Mucosa of descending colon (tissue), 3 donors: ENCODE measurements at places on chromosomes 12 and 14. TPM values are rescaled to one million over a fixed set of nuclear protein-coding genes. Genes with fewer than 3 reads are reported as not detected.

- no peak for DNase-seq
Observed at GRCh38 chr12:63898764-63899337, 54.4 kb downstream of the SRGAP1 start.

- DNase-seq, result no peak
Observed at GRCh38 chr12:32446316-32447119, 47.2 kb downstream of the FGD4 start.

GRCh38 chr12:13241833-13242488 is 45.4 kb downstream of the EMP1 start:
- DNase-seq, result peak; percentile 40

DNA sequence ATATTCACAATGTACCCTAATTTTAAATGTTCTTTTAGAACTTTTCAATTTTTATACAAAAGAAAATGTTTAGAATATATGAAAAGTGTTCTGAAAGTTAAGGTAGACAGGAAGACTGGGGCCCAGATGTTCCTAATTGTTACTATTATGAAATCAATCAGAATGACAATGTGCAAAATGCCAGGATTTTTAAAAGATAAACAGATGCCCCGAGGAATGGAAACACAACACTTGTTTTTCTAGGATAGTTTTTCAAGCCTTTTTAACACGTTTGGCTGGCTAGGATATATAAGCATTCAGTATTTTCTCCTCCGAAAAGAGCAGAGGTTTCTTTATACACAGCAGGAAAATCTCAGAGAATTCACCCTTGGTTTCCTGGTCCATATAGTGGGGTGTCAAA is 106.8 kb downstream of the ESR2 start:
- no peak for DNase-seq

DNA sequence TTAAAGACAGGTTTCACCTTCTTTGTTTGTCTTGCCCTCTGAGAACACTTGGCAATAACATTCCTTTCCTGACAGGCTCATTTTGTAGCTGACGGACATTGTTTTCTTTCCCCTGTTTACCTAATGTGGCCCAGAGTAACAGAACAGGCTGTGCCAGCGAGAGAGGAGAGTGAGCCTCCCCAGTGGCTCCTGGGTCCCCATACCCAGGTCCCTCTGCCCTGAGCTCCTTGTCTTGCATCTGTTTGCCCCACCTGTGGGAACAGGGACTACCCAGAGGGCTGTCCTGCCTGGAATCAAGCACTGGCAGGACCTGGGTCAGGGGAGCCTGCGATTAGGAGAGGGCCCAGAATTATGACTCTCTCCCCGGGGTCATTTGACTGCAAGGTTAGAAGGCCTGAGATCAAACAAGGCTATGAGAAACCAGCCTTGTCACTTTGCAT is 222.9 kb downstream of the ZFP36L1 start:
- DNase-seq, result no peak

DNA sequence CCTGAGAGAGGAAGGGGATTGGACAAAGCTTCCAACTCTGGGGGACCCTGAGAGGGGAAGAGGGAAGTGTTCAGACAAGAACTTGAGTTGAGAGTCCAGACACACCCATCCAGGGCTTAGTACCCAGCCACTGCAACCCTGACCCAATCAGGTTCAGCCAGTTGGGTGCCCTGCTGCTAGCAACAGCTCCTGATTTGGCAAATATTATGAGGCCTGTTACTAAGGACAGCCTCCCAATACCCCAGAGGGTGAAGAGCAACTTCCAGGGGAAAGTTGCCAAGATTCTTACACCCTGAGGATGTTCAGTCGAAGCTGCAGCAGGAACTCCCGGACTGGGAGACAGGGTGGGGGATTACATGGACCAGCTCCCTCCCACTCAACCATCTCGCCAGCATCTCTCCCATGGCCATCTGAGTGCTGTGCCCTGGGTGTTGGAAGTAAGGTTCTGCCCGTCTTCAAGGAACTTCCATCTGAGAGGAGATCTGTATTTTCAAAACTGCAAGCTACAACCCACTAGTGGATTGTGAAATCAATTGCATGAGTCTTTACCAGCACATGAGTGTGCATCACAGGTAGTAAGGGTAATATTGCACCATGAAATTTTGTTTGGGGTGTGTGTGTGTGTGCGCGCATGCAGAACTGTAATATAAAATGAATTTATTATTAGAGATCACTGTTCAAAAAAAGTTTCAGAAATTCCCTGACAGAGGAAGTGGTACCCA is 11.5 kb upstream of the KRT78 start:
- peak; percentile 27 for DNase-seq

DNA sequence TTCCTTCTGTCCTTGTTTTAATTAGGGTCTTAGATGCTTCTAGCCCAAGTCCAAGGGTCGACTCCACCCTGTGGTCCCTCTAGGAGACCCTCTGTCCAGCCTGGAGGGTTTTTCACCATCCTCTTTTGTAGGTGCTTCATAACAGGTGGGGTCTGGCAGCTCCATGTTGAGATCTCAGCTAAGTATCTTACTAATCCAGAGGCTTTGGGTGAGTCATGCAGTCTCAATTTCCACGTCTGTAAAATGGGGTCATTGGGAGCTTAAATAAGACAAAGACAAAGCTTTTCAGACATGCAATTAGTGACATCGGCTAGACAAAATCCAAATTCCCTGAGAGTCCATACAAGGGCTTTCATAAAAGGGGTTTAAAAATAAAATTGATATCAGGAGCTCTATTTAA is 3.2 kb downstream of the HSPB8 start:
- DNase-seq, result no peak

DNA sequence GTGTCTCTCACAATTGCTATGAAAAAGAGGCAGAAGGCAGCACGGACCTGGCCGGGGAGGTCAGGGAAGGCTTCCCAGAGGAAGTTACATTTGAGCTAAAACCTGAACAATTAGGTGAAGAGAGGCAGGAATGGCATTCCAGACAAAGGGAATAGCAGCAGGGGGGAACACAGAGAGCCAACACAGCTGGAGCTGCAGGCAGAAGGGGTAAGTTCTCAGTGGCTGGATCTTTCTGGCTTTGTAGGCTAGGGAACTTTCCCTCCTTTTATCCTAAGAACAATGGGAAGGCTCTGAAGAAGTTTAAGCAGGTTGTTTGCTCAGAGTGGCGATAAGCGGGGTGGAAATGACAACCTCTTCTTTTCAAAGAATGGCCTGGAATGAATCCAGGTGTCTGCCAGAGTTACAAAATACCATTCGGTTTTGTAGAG is 100.0 kb downstream of the PRIMA1 start:
- no peak for DNase-seq

DNA sequence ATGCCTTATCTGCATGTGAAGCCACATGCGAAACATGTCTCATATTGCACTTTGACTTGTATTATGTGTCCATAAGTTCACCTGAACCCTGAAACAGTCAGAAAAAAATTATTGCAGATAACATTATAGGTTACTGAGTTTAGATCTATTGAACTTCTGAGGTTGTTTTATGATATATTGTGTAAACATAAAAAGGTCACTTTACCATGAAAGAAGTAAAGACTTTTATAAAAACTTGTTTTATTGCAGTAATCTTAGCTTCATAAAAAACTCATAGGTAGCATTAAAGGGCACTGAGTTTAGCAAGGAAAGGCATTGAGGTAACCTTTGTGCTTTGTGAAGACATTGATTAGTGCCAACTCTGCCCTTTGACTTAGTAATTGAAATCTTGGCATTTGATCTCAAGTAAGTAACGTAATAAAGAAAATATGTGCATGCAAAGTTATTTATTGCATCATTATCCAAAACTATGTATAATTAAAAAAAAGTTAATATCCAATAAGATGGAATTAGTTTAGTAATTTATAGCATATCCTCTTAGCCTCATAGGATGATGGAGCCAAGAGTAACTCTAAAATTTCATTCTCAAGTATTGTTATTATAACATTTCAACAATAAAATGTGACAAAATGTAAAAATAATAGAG is 313.3 kb upstream of the ATP2B1 start:
- DNase-seq, result no peak

DNA sequence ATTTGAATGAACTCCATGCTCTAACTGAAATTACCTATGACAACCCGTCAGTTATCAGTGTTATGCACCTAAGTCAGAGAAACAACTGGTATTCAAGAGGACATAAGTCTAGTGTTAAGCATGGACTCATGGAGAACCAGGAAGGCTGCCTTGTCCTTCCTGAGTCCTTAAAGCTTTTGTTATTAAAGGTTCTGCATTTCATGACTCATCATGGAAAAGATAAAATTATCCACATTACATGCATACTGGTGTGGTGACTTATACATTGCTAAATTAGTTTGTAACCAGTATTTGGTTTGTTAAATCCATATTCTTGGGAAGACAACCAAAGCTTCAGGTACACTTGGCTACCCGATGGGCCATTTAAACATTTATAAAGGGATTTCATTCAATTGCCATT is 6.5 kb upstream of the OR4E1 start:
- DNase-seq, result no peak

DNA sequence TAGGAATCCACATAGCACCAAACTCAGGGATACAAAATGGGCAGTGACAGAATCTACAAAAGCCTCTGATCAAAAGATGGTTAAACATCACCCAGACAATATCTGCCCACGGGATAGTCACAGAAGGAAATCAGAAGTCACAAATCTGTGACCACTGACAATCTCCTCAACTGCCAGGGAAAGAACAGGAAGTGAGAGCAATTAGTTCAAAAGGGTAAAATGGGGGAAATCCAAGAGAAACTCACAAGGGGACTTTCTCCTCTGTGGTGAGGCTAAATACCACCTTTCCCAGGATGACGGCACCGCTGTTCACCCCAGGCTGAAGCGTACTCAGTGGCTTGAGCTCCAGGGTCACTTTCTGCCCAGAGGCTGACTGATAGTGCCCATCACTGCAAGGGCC is 10.7 kb downstream of the TTC5 start:
- no peak for DNase-seq

DNA sequence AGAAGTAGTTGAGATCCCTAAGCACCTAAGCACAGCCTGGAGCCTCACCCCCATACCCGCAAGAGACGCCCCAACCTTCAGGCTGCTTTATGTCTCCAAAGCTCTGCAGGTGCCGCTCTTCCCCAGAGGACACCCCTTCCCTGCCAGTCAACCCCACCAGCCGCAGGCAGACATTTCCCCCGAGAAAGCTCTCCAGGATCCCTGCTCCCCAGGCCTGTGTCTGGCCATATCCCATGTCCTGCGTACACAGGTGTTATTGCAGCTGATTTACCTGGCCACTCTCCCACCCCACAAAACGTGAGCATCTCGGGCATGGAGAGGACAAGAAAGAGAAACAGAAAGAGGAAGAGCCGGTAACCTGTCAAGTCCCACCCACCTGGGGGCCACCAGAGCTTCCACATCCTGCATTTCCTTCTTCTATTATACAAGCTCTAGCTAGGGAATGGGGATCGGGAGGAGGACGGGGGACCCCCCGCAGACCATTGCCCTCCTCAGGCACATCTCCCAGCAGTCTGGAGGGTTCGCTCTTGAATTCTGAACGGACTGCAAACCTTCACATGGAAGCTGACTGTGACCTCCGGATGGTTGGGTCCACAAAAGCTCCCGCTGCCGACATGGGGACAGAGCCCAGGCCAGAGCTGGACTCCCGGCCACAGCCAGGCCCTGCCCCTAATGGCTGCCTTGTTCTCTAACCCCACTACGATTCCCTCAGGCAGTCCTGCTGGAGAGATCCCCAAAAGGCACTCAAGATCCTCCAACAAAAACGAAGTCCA is 17.6 kb downstream of the CCDC88C start:
- peak; percentile 75 for DNase-seq

DNA sequence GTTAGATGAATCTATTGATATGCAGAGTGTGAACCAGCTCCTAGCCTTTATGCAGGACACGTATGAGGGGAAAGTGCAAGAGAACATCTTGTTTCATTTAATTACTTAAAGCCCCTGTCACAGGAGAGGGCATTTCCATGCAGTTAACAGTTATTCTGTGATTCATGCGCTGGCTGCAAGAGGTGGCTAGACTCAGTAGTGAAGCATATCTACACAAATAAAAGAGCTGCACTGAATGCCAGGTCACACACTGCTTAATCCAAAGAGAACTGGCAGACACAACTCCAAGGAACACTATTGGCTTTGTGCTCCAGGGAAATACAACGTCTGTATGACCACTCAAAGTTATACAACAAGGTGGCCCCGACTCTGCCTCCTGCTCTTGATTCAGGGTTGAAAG is 394.1 kb downstream of the C12orf75 start:
- DNase-seq, result no peak

DNA sequence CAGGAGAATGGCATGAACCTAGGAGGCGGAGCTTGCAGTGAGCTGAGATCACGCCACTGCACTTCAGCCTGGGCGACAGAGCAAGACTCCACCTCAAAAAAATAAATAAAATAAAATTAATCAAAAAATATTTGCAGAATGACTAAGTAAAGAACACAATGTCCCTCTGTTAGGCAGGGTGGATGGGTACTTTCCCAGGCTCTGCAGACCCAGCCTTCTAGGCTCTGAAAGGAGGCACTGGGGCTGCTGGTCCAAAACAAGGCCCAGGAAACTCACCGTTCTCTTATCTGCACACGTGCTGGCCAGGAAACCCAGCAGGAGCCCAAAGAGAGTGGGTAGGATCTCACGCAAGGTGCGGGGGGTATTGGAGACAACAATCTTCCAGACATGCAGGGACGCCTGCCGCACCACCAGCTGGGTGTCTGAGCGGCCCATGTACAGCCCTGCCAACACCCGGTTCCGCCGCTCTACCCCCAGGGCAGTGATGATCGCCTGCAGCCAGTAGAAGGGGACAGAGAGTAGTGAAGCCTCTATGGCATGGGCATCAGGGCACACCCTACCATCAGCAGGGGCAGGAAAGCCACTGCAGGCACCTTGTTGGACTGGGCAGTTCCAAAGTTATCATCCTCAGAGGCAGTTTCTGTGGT is 25.8 kb upstream of the RAB35 start:
- no peak for DNase-seq

DNA sequence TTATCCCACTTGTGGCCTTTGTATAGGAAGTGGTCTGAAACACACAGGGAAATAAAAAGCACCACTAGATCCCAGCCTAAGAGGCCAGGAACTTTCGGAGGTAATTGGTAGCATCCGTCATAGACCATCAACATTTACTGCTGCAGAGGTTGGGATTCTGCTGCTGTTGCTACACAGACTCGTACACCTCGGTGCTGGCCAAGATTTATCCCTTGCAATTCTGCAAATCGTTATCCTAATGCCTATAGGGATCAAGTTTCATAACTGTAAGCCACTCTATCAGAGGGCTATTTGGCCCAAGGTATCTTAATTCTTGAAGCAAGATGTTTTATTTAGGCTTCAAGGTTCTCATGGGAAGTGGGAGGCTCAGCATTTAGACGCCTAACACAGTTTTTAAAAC is 913.6 kb downstream of the GALC start:
- DNase-seq, result no peak

- DNase-seq, result no peak
Observed at GRCh38 chr12:57837864-57838562, 8.5 kb downstream of the CTDSP2 start.

GRCh38 chr12:104204690-104205480 is 10.7 kb upstream of the TXNRD1 start:
- no peak for DNase-seq

- no peak for DNase-seq
Observed at GRCh38 chr12:29072631-29073030, 76.4 kb upstream of the FAR2 start.

The GYS2 gene
- total RNA-seq, result not detected

The SERPINA12 gene
- not detected for total RNA-seq

The STON2 gene
- 31.1 TPM for total RNA-seq

The P2RX7 gene
- 1.0 TPM for total RNA-seq

The TC2N gene
- 75.1 TPM for total RNA-seq

The ATL1 gene
- total RNA-seq, result 15.1 TPM

The FOXA1 gene
- total RNA-seq, result 21.1 TPM

The ANP32D gene
- not detected for total RNA-seq

The LMNTD1 gene
- 0.76 TPM for total RNA-seq

The RPS6KL1 gene
- 11.5 TPM for total RNA-seq
